ENCODE measurements at places on chromosomes 2 and 18.

DNA sequence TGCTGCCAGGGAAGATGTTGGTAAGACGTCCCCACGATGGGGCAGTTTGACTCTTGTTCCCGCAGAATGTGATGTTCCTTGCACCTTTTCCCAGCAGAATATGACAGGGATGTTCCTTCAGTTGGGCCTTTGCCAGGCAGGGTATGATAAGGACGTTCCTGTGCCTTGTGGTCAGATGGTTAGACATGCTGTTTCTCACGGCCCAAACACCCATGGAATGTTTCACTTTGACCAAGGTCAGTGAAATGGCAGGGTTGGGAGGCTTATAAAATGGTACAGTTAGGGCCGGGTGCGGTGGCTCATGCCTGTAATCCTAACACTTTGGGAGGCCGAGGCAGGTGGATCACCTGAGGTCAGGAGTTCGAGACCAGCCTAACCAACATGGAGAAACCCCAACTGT lies 40.3 kb upstream of the YPEL5 start:
- DNase-seq: no peak

GRCh38 chr2:207504513-207505170 lies 25.1 kb upstream of the CREB1 start:
- DNase-seq: no peak

- no peak for DNase-seq
Measured at GRCh38 chr2:174779361-174779928, 15.2 kb upstream of the CHRNA1 start.

- DNase-seq: no peak
Measured at GRCh38 chr2:216302981-216303676, 69.2 kb downstream of the MARCHF4 start.

GRCh38 chr2:199777916-199778315 lies 73.1 kb downstream of the FTCDNL1 start:
- no peak for DNase-seq

DNA sequence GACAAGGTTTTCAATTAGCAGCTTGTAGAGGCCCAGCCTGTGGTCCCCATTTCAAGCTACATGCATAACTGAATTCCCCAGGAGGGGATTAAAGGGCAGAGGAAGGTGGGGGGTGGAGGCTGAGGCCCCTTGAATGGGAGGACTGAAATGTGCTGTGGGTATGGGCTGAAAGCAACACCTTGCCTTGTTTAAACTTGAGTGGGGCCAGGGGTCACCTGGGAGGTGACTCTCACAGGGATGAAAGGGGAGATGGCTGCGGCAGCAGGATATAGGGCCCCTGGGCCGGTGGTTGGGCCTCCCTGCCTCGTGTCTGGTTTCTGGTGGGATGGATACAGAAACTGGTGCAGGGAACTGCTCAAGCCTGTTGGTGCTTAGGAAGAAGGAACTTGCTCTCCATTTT lies 225.9 kb upstream of the SPRED2 start:
- no peak for DNase-seq

- peak; percentile 30 for DNase-seq
Measured at GRCh38 chr2:220228310-220229006, 601.0 kb downstream of the SLC4A3 start.

DNA sequence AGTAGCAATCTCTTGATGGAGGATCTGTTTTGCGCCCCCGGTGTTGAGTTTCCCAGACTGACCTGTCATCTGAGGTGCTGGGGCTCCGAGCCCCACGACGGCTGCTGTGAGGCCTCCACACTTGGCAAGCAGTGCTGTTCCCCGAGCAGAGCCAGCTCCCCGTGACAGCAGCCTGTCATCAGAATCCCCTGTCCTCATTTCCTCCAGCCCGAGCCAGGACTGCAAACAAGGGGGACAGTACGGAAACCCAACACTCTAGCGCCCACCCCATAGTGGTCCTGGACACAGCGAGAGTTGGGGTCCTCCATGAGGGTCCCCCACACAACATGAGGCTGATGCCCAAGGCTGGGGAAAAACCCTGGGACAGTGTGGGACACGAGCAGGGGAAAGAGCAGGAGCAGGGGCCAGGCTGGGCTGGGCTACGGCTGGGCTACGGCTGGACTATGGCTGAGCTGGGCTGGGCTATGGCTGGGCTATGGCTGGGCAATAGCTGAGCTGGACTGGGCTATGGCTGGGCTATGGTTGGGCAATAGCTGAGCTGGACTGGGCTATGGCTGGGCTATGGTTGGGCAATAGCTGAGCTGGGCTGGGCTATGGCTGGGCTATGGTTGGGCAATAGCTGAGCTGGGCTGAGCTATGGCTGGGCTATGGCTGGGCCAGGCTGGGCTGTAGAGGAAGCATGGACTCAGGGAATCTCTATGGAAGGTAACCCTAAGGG lies 1.5 kb upstream of the KLHL30 start:
- DNase-seq: no peak

GRCh38 chr18:70415823-70416488 lies 127.1 kb downstream of the SOCS6 start:
- DNase-seq: no peak

GRCh38 chr18:32208023-32208422 lies 18.2 kb downstream of the MEP1B start:
- DNase-seq: no peak

DNA sequence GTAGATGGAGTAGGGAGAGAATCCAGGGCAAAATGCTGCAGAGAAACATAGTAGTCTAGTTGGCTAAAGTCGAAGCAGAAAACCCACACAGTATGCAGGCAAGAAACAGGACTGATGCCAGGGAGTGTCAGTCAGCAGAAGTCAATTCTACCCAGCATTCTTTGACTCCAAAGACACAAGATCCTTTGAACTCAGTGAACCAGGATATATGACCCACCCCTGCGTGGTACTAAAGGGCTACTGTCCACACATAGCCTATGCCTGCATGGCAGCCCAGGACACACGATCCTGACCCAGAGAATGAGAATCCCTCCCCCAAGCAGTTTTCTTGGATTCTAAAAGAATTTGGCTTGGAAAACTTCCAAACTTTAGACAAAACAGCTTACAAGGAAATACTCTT lies 42.5 kb downstream of the ALK start:
- DNase-seq: no peak

DNA sequence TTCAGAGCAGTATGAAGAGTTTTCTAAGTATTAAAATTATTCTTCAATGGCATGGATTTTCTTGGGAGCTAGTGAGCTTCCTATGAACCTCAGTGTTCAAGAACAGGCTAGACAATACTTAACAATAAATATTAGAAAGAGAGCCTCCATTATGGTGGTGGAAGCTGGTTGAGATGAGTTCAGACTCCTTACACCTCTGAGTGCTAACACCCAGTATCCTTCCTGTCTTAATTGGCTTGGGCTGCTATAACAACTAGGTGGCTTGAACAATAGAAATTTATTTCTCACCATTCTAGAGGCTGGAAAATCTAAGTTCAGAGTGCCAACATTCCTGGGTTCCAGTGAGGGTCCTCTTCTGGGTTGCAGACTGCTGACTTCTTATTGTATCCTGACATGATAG lies 369.4 kb upstream of the HNRNPA3 start:
- DNase-seq: no peak

DNA sequence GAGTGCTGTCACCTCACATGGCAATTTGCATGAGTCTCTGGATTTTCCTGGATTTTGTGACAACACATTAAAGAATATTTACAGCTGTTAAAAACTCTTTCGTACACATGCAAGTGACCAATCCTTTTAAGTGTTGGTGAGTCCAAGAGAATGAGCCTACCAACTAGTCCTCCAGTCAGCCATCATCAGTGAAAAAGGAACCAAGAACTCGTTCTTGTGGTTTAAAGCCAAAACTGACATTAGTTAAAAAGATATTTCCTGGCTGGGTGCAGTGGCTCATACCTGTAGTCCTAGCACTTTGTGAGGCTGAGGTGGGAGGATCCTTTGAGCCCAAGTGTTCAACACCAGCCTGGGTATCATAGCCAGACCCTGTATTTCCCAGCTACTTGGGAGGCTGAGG lies 215.4 kb upstream of the ITGA4 start:
- DNase-seq: no peak

GRCh38 chr2:232437195-232437571 lies 18.8 kb upstream of the ALPI start:
- DNase-seq: no peak

GRCh38 chr18:54173980-54174630 lies 50.4 kb downstream of the MBD2 start:
- no peak for DNase-seq

DNA sequence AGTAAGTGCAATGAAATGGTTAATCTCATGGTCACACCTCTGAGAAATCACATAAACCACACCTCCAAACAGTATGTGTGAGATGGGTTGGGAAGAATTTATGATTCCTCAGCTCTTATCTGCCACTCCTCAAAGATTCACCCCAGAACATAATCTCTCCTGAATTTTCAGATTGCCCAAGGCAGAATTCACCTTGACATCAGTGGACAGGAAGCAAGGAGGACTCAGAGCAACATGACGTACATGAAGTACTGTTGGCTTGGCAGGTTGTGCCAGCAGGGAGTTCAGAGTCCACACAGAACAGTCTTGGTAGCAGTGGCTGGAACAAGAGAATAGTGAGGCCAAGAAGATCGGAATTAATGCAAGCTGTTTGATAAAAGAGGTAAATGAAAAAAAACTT lies 31.7 kb upstream of the CYBRD1 start:
- no peak for DNase-seq

Measured in NT2/D1 (cell line).